RPMI7951 (cell line): ENCODE measurements at places on chromosomes 16 and 17. TPM values are rescaled to one million over a fixed set of nuclear protein-coding genes. Genes with fewer than 3 reads are reported as not detected.

DNA sequence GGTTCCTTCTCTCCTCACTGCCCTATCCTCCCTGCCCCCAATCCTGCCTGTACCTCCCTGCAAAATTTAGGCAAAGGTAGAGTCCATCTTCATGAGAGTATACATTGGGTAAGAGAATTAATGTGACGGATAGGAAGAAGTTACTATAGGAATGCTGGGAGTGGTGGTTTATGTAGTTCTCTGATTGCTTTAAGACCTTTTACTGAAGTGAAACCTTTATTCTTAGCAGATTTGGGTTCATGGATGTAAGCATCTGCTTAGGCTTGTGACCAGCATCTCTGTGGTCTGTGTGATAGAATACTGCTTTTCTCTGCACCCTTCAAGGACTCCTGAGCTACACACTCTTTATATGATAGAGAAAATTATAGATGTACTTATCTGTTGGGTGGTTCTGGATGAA, 127.3 kb downstream of the PRKCA start:
- no peak for DNase-seq

- DNase-seq: peak; percentile 52
Measured at GRCh38 chr16:85316321-85316919, 204.1 kb upstream of the CIBAR2 start.

DNA sequence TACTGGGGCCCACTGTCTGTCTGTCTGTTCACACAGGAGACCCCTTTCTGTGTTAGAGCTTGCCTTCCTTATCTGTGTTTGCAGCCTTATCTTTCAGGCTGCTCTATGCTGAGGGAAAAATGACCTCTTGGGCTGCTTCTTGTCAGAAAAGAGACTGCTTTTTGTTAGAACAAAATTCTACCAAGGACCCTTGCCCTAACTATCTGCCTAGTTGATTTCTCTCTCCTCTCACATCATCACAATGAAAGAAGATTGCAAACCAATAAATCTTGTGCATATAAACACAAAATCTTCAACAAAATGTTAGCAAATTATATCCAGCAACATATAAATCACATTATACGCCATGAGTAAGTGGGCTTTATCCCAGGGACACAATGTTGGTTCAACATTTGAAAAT, 1117.7 kb downstream of the CDH11 start:
- no peak for DNase-seq

GRCh38 chr16:84672276-84673202, 24.2 kb downstream of the KLHL36 start:
- peak; percentile 60 for DNase-seq

GRCh38 chr16:68475071-68475470, 26.8 kb upstream of the SMPD3 start:
- no peak for DNase-seq

DNA sequence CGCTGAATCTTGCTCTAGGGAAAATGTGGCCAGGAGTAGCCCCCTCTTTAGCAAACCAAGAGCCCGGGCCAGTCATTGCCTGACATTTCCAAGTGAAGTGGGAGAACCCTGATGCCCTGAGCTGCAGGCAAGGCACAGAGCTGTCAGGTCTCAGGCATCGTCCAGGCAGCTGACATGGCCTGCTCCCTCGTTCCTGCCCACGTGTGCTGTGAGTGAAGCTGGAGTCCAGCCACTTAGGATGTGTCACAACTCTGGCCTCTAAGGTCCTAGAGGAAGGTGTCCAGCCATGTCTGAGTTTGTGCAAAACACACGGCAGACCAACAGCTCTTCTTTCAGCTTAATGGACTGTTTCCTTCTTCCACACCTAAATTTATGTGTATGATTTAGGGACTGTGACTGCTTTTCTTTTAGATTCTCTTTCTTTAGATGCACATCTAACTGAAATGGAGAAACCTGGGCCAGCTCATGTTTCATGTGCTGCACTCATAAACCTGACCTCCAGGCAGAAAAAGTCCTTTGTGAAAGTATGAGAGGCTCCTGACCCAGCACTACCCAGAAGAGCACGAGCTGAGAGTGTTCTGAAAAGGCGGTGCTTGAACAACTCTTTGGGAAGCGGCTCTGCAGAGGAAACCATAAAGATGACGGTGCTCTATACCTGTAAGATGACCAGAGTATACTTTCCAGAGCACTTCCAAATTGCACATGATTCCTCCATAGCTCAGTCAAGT, 14.8 kb upstream of the LIMD2 start:
- DNase-seq: no peak

DNA sequence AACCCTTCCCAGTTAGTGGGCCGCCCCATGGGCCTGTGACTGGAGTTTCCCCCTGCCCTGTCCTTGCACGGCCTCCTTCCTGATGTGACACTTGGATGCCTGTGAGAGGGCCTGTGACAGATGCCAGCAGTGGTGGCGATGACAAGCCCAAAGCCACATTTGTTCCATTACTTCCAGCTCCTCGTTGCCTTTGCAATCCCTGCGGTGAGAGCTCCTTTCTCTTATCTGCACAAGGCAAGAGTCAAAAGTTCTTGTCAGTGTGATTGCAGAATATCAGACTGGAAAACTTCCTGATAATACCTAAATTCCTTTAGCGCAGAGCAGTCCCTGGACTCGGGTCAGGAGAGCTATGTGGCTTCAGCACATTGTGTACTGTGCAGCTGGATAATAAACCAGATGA, 54.4 kb upstream of the ARHGAP44 start:
- no peak for DNase-seq

GRCh38 chr17:51035431-51035830, 85.2 kb downstream of the SPAG9 start:
- peak; percentile 41 for DNase-seq

GRCh38 chr17:72575542-72576233, 454.9 kb downstream of the SOX9 start:
- DNase-seq: no peak

DNA sequence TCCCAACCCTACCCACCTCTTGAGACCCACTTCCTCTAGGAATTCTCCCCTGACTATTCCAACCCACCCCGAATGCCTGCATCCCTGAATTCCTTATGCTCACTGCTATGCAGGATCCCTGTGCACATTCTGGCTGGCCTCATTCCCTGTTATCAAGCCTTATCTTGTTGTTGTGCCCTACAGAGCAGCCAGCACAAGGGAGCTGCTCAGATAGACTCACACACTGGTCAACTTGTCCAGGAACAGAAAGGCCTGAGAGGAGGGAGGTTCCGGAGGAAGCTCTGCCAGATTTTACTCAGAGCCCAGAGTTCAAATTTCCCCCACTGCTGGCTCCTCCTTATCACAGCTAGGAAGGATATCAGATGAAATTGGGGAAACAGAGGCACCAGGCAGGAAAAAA, 24.8 kb upstream of the MYO18A start:
- DNase-seq: no peak

- DNase-seq: no peak
Measured at GRCh38 chr17:29390851-29391631, 878 bp downstream of the TAOK1 start.

GRCh38 chr16:57373117-57373947, 1.0 kb downstream of the CX3CL1 start:
- DNase-seq: no peak

CTF1 gene
- 0.24 and 0.39 TPM in 2 replicates for total RNA-seq

SPATA20 gene
- total RNA-seq: 15.5 and 20.5 TPM in 2 replicates

DRC3 gene
- total RNA-seq: 0.59 and 2.2 TPM in 2 replicates

MYH10 gene
- total RNA-seq: 18.8 and 21.9 TPM in 2 replicates

HOXB13 gene
- 4.7 and 5.4 TPM in 2 replicates for total RNA-seq

PRSS33 gene
- total RNA-seq: not detected in 2 replicates

ABCA8 gene
- total RNA-seq: not detected in 2 replicates

YWHAE gene
- 337 and 342 TPM in 2 replicates for total RNA-seq

NPIPA8 gene
- not detected in 2 replicates for total RNA-seq

CPSF4L gene
- not detected in 2 replicates for total RNA-seq

MT1A gene
- total RNA-seq: 1.1 and 3.4 TPM in 2 replicates
